ENCODE measurements at places on chromosomes 4 and X.

DNA sequence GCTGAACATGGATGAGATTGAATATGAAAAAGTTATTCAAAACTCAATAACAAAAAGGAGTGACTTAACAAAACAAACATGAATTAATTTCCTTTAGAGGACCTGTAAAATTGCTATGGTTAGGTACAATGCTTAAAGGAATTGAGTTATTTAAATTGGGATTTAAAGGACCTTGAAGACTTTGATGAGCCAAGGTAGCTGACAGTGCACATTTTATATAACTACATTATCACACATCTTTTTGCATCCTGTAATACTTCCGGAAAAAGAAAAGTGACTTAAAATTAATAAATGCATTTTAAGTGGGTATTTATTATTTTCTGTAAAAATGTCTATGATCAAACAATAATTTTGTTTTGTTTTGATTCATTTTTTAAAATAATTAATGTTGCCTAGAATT is 964.8 kb upstream of the SLIT2 start:
- DNase-seq: no peak

GRCh38 chr4:166688835-166689234 is 545.5 kb downstream of the SPOCK3 start:
- no peak for DNase-seq

DNA sequence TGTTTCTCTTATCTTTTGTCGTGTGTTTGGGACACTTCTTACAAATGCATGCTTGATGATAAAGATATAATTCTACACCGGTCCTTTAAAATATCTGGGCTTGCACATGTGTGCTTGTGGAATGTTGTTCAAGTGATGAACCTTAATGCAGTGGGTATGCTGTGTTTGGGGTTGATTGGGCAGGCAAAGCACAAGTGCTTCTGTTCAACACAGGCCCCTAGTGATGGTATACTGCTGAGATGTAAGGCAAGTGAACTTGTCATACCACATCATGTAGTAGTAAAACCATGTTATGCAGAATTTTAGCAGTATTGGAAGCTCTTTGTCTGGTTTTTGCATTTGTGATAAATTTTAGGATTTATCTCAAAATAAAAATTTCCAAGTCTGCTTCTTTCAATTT is 23.9 kb downstream of the TBC1D19 start:
- DNase-seq: no peak

DNA sequence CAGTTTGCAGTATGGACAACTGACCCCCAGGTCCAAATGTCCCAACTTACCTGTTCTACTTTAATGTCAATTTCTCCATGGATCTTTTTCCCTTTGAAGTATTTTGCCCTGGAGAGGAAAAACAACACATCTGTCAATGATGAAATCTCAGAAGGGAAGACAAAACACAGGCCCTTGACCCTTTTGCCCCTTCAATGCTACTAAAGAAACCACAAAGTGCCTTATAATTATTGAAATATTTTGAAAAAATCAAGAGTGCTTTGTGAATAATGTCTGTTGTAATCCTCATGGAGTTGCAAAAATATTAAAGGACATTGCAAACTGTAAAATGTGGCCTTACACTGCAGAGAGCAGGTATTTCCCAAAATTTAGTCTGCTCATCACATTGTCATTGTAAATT is 12.6 kb downstream of the SYN1 start:
- DNase-seq: no peak

- DNase-seq: no peak
Observed at GRCh38 chr4:159227984-159228383, 125.1 kb downstream of the RAPGEF2 start.

- DNase-seq: no peak
Observed at GRCh38 chrX:72314881-72315280, 9.2 kb upstream of the CITED1 start.

- DNase-seq: no peak
Observed at GRCh38 chr4:16530688-16531635, 304.7 kb upstream of the TAPT1 start.

GRCh38 chr4:85740431-85740861 is 265.5 kb downstream of the ARHGAP24 start:
- no peak for DNase-seq

Measured in central memory CD4-positive, alpha-beta T cell (primary cell).